ENCODE measurements at places on chromosomes 5 and 9.

DNA sequence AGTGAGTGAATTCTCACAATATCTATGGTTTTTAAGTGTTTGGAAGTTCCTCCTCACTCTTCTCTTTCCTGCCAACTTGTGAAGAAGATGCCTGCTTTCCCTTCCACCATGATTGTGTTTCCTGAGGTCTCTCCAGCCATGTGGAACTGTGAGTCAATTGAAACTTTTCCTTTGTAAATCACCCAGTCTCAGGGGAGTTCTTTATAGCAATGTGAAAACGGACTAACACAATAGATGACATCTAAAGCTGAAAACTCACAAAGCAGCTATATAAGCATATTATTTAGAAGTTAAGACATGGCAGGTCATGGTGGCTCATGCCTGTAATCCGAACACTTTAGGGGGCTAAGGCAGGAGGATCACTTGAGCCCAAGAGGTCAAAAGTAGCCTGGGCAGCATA, 130.2 kb downstream of the ARRDC3 start:
- no peak for DNase-seq

DNA sequence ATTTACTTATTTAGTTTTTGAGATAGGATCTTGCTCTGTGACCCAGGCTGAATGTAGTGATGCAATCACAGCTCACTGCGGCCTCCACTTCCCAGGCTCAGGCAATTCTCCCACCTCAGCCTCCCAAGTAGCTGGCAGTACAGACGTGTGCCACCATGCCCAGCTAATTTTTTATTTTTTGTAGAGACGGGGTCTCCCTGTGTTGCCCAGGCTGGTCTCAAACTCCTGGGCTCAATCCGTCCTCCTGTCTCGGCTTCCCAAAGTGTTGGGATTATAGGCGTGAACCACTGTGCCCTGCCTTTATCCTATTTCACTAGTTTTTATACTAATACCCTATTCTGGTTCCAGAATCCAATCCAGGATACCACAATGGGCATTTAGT, 6.8 kb downstream of the RPS14 start:
- no peak for DNase-seq

- no peak for DNase-seq
Measured at GRCh38 chr9:87585123-87585855, 87.6 kb downstream of the DAPK1 start.

GRCh38 chr9:69829484-69829883, 8.9 kb downstream of the CFAP95 start:
- no peak for DNase-seq
